Spinal cord (tissue), 10 donors: ENCODE measurements at places on chromosomes 4 and X.

DNA sequence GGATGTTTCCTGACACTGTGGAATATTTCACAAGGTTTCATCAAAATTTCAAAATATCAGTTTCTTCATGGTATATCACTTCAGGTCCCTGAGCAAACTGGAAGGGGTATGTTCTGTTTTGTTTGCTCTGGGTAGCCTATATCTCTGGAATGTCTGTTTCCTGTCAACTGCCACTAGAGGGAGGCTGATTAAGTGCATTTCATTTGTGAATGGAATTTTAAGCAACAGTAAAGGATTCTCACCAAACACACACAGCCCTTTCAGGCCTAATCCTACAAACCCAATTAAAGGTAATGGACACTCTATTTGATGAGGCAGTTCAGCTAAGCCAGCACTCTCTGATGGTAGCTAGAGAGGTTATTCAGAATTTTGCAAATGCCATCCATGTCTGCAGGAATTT is 307.1 kb downstream of the TEX13A start:
- no peak for DNase-seq

- no peak for DNase-seq
These were observed 57.3 kb downstream of the DMP1 start for GRCh38 chr4:87707279-87707918.

- no peak for DNase-seq
These were observed 313.1 kb downstream of the KLHL13 start for GRCh38 chrX:117803463-117803862.

GRCh38 chrX:30824275-30824674 is 64.8 kb downstream of the TAB3 start:
- no peak for DNase-seq
